CD4-positive, alpha-beta T cell treated with Interleukin-17A for 4 hours (primary cell): ENCODE measurements at places on chromosomes 16 and 17.

DNA sequence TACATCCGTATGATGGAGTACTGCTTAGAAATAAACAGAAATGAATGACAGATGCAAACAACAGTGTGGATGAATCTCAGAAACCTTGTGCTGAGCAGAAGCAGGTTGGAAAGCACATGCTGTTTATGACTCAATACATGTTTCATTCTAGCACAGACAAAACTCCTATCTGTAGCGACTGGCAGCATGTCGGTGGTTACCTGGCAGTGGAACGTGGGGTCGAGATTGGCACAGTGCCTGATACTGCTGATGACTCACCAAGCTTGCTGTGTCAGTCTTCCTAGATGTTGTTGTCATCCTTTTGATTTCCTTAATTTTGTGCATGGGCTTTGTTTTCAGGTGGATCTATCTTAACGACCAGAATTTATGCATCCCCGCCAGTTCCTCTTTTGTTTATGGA is 62.1 kb downstream of the GAN start:
- peak; percentile 42 for DNase-seq

GRCh38 chr16:29663016-29663806 is at the start of gene SPN:
TSS of gene SPN (plus strand) at chr16:29663247. CDS start at chr16:29663729, 482 bp downstream.
- DNase-seq: peak; percentile 72

- DNase-seq: no peak
These were observed 5.5 kb upstream of the SRL start for GRCh38 chr16:4247460-4247784.

DNA sequence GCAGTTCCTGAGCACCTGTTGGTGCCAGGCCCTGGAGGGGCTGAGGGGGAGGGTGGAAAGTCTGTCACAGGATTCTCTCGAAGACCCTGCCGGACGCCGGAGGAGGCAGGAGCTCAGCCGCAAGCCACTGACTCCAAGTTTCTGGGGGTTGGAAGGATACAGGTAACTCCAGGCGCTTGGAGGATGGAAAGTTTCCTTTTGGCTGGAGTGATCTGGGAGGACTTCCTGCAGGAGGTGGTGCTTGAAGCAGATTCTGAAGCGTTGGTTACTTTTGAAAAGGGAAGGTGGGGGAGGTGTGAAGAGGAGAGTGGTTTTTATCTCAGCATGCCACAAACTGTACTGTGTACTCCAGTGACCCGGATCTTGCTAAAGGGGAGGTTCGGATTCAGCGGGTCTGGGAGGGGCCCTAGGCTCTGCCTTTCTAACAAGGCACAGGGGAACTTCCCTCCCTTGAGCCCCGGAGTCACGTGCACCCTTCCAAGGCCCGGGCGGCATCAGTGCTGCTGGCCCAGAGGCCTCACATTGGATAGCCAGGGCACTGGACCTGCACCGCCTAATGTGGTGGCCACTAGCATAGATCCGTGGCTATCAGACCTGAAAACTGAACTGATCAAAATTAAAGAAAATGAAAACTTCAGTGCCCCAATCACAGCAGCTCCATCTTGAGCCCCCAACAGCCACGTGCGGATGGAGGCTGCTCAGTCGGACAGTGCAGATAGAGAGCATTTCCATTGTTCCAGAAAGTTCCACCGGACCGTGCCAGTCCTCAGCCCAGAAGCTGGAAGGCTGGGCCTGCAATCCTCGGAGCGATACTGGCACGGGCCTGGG is 42.2 kb upstream of the GSE1 start:
- DNase-seq: no peak

GRCh38 chr17:69654981-69655855 is 240.7 kb downstream of the MAP2K6 start:
- DNase-seq: no peak

- DNase-seq: no peak
These were observed 2.4 kb upstream of the MTSS2 start for GRCh38 chr16:70688246-70688742.

DNA sequence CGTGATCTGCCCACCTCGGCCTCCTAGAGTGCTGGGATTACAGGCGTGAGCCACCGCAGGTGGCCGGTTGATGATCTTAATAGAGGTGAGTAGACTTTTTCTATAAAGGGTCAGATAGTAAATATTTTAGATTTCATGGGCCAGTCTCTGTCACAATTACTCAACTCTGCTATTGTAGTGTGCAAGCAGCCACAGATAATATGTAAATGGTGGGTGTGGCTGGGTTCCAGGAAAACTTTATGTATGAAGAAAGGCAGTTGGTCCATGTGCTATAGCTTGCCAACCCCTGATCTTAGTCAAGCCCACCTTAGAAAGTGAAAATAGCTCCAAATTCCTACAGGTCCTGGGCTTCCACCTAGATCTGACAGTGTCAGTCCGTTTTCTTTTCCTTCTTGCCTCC is 94.9 kb upstream of the PMFBP1 start:
- DNase-seq: no peak

GRCh38 chr17:11736613-11737312 is 138.5 kb downstream of the DNAH9 start:
- no peak for DNase-seq

DNA sequence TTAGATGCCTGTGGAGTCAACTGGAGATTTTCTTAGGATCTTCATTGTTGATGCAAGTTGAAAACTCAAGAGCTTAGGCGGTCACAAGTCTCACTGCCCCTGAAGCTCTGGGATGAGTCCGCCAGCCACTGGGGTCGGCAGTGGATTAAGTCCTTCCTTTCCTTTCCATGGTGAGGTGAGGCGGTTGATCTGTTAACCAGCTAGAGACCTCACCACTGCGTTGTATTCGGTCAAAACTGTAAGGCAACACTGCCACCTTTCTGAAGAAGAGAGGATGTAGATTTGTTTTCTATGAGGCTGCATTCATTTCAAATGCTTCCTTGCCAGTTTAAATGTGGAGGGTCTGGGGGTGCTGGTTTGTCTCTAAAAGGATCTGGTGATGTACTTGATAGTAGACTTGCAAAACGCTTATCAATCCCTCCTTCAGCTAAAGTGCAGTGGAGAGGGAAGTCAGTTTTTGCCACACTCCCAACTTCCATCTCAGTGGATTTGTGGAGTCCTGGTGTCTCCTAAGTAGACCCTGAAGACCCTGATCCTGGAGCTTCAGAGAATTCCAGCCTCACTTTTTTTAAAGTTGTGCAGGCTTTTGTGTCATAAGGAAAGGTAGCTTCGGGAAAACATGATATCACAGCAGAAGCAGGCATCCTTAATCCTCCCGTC is 1.7 kb downstream of the MYOCD start:
- no peak for DNase-seq

DNA sequence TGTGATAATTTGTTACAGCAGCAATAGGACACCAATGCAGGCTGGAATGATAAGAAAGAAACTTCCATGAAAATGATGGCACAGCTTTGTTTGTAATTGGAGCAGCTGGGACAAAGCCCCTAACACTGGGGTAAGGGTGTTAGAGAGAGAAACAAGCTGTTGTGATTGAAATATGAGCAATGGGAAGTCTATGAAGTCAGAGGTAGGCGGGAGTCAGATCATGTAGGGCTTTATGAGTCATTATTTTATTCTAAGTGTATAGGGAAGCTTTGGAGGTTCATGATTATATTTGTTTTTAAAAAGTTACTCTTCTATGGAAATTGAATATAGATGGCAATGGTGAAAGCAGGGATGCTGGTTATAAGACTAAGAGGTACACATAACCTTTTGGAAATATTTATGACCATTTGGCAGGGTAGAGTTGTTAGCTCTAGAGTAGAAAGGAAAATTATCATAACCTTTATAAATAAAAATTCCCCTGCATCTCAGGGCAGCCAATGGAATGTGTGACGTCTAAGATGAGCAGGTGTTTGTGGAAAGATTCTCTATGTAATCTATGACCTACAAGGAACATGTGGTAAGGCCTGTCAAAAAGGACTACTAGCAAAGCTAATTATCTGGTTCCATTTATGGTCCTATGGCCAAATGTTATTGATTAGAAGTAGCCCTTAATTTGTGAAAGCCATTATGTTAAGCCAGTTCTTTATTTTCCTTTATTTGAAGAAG is 85.6 kb downstream of the KCNJ2 start:
- no peak for DNase-seq
